Suppressor macrophage treated with lipopolysaccharide for 1 hour (primary cell): ENCODE measurements at places on chromosomes 2 and 18.

GRCh38 chr2:235416858-235417499, 76.9 kb upstream of the AGAP1 start:
- no peak for DNase-seq

- DNase-seq: no peak
Measured at GRCh38 chr2:109632158-109632789, 18.1 kb downstream of the SOWAHC start.

- DNase-seq: no peak
Measured at GRCh38 chr18:43965691-43966090, 688.4 kb upstream of the SYT4 start.

- no peak for DNase-seq
Measured at GRCh38 chr2:210901326-210901725, 344.9 kb downstream of the CPS1 start.

GRCh38 chr2:31212659-31213600, 4.4 kb downstream of the CAPN14 start:
- no peak for DNase-seq

DNA sequence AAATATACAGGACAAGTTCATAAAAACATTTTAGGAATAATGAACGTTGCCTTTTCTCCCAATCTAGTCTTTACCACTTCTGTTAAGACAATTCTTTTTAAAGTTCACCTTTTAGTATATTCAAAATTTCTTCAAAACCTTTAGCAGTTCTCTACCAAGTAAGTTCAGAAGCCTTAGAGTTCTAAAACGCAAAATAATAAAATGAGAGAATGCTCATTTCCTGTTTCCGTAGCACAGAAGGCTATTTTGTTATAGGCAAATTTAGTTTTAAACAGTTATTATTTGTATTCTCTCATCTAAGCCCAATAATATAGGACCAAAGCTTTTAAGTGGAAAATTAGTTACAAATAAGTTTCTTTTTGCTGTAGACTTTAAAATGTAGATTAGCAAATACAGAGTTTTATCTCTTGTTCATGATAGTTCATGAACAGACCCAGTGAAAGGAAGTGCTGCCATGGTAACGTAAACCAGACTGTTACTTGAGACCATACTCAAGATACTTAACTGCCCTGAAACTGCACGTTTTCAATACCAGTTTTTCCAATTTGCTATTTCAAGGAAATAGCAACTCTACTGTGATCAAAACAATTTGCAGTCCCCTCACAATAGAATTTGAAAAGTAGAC, 173.1 kb upstream of the STON1 start:
- no peak for DNase-seq

DNA sequence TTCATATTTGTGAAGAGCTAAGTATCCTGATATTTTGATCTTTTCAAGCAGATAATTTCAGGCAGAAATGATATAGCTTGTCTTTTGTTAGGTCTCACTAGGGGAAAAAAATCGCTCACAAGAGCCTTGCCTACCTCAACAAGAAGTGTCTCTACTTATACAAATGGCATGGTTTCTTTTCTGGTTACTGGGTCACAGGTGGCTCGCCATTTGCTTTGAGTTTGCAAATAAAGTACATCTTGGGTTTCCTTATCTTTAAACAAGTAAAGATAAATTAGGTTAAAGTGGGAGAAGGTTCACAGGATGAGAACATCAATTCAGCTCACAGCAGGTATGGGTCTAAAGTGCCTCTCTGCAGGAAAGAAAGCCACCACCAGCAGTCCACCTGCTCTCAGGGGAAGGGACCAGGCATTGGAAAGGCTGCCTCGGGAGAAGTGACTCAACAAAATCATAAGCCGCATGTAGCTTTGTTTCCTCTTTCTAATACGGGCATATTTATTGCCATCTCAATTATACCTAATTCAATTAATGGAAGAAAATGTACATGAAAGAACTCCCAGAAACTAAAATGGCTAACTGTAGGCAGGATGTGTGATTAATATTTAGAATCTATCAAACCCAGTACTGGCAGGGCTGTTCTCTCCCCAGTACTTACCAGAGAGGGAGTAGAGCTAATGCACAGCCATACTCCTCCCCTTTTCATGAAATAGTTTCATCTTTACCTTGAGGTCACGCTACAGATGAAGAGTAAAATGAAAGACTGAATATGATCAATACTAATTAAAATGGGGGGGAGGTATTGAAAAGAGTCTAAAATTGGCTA, 28.3 kb downstream of the CDC42EP3 start:
- no peak for DNase-seq

- DNase-seq: no peak
Measured at GRCh38 chr2:110812726-110813645, 80.6 kb downstream of the ACOXL start.

DNA sequence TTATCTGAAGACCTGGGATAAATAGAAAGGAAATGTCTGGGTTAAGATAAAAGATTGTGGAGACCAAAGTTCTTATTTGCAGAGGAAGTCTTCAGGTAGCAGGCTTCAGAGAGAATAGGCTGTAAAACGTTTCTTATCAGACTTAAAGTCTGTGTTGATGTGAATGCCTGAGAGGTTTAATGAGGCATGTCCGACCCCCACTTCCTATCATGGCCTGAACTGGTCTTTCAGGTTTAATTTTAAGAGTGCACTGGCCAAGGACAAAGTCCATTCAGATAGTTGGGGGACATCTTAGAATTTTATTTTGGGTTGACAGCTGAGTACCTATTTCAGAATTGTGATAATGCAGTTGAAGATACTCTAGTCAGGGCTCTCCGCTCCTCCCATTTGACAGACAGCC, 92.1 kb downstream of the ATL2 start:
- no peak for DNase-seq

DNA sequence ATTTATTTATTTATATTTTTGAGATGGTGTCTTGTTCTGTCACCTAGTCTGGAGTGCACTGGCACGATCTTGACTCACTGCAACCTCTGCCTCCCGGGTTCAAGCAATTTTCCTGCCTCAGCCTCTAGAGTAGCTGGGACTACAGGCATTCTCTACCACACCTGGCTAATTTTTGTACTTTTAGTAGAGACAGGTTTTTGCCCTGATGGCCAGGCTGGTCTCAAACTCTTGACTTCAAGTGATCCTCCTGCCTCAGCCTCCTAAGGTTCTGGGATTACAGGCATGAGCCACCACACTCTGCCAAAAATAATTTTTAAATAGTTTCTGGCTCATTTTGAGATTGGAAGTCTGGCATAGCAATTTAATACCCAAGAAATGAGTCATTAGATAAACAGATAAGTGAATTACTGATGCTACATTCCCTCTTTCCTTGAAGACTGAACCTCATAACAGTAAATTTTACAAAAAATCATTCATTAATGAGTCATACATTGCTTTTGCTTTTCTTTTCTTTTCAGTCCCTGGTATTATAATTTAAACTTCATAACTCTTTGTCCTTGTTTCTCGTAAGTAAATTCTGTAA, 881.6 kb upstream of the PIK3C3 start:
- no peak for DNase-seq

DNA sequence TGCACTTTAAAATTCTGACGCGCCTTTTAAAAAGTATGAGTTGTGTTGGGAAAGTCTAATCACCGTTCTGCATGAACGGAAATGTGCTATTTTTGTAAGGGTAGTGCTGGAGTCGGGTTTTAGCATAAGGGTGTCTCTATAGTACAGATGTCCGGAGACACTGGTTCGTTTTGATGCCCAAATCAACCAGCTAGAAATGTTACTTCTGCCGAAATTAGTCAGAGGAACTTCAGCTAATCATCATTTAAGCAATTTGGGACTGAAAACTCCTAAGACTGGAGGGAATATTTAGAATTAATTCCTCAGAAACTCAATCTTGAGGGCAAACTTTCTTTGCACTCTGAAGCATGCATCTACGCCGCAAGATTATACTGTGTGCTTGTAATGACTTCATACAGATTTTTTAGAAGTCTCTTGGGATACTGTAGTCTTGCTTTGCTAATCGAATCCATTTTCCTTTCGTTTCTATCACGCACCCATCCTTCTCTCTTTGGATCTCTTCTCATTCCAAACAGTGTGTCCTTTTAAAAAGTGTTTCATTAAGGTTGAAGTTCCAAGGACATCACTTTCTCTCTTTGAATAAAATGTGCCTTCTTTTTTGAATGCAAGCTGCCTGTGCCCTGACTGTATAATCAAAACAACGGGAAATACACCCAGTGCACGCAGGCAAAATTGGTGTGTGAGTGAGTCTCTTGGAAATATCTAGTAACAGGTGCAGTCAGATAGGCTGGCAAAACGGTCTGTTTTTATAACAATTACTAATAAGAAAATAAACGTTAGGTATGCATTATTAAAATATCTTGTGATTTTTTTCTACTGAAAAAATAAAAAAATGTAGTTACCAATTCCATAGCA, 270.9 kb upstream of the TCF4 start:
- DNase-seq: no peak

DNA sequence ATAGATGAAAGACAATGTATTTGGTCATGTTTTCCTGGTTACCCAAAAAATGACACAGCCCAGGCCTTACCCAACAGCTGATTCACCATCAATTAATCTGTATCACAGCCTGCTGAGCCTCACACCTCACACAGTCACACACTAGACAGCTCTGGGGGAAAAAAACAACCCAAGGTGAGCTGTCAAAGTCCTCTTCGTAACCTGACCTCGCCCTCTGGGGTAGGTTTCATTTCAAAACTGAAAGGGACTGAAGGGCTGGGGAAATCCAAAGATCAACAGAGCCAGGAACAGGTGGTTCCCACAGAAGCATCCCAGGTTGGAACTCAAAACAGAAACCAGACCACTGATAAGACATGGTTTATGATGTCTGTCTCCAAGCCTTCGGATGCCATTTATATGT, 18.2 kb upstream of the PCBP1 start:
- DNase-seq: peak; percentile 46

DNA sequence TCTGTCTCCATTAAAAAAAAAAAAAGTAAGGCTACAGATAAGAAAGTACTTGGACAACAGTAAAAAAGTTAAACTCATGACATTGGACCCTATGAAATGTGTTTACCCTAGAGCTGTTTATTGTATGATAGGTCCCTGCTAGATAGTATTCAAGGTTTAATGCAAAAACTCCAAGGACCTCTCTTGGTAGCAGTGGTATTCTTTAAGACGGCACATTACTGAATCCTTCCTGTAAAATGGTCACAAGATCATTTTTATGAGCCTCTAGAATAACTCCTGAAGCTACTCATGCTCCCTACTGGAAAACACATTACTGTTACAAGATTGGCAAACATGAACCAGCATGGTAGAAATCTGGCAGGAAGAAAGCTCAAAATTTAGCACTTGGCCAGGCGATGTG, 38.8 kb downstream of the GALM start:
- DNase-seq: no peak

GRCh38 chr2:178499640-178500039, 19.4 kb downstream of the PLEKHA3 start:
- no peak for DNase-seq

- peak; percentile 88 for DNase-seq
Measured at GRCh38 chr2:159249990-159250715, 36.4 kb downstream of the WDSUB1 start.
